ENCODE measurements at places on chromosomes 13 and 19.

GRCh38 chr13:110645750-110646149 is 30.4 kb downstream of the NAXD start:
- no peak for DNase-seq

- DNase-seq = peak; percentile 69
Observed at GRCh38 chr19:16185768-16186123, 536 bp downstream of the FAM32A start.

GRCh38 chr13:51549050-51549449 is 35.2 kb upstream of the WDFY2 start:
- DNase-seq = peak; percentile 43

DNA sequence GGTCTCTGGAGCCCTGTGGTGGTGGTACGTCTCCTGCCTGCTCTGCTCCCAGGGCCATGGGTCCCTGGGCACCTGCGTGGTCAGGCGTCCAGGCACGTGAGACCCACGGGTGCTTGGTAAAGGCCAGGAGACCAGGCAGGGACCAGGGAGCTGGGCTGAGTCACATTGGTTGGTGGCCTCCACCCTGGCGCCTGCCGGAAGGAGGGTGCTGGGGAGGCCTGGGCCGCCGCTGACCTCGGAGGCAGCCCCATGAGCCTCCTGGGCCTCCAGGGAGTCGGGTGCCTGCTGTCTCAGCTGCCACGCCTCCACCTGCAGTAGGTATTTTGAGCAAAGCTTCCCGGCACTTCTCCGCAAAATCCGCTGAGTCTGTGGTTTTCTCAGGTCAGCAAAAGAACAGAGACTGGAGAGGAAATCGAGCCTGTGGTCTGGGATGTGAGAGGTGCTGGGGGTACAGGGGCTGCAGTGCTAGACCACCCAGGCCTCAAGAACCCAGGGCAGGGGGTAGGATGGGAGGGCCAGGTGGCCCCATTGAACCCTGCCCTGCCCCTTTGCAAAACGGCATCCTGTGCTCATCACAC is 3.6 kb upstream of the PLK5 start:
- no peak for DNase-seq

- DNase-seq = no peak
Observed at GRCh38 chr19:31838163-31838815, 489.1 kb upstream of the TSHZ3 start.

DNA sequence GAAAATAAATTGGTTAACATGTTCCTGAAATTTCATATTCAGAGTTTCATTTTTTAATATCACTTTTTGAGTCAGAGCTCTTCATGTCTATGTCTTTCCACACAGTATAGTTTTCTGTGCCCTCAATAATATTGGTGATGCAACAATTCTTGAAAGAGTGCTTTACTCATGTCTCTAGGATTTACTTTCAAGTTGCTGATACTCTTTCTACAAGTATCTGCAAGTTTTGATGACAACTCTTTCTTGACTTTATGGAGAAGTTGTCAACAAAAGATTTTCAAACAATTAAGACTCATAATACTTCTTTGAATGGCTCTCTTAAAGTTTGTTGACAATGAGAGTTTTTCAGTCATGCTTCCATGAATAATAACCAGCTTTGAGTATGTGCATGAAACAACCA is 561.7 kb downstream of the DIAPH3 start:
- DNase-seq = no peak

DNA sequence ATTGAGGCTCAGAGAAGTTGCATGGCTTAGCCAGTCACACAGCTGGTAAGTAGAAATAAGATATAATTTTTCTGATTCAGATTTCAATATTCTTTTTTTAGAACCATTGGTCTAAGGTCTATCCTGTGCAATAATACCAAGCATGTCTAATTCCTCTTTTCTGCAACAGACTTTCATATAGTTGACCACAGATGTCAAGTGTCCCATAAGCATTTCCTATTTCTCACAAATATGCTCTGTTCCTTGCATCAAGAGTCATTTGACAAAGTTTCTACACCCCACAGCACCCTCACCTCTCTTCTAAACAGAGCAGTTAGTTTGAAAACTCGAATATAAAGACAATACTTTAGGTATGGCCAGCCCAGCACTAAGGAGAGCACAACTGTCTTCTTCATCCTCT is 26.8 kb upstream of the SACS start:
- DNase-seq = peak; percentile 60

DNA sequence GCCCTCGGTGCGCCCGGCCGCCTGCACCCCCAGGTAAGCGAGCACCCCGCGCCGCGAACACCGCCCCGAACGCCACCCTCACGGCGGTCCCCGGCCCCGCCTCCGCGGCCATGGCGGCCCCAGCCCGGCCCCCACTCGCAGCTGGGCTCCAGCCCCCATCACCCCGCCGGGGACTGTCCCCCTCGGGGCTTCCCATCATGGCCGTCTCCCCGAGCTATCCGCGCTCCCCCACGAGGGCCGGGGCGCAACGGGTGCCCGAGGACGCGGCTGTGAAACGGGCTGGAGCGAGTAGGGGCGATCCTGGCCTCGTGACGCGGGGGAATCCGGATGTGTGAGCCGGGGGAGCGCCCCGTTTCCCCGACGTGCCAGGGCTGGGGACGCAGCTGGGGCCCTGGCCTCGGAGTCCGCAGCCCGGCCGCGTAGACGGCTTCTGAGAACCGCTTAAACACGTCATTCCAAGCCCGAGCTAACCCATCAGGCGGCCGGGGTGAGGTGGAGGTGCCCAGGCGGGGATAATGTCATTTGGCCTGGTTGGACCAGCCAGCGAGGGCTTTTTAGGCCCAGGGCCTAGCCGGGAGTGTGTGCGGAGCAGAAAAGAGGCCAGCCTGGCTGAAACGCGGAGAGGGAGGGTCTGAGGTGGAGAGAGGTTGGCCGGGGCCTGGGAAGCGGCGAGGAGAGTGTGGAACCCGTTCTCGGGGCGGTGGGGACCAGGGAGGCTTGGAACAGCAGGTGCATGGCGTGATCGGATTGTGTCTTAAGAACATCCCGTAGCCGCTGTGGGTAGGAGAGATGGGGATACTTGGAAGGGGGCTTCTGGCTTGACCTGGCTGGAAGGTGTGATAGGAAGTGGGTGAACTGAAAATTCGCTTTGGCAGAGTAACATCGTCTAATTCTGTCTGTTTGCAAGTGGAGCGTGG is 550 bp downstream of the CERS4 start:
- DNase-seq = peak; percentile 32

DNA sequence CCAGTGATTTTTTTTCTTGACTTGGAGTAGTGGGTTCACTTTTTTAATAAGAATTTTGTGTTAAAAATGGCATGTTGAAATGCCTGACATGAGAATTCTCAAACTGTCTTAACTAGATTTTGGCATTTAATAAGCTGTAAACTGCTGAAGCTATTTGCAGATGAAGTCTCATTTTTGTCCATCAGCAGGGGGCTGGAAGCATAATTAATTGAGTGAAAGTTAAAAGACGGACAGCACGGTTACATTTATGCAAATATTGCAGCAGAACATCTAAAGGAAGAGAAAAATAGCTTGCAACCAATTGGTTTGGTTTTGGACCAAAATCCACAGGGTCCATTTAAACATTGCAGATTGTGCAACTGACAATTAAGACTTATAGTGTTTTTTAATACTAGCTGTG is 837.3 kb upstream of the KLHL1 start:
- DNase-seq = no peak

DNA sequence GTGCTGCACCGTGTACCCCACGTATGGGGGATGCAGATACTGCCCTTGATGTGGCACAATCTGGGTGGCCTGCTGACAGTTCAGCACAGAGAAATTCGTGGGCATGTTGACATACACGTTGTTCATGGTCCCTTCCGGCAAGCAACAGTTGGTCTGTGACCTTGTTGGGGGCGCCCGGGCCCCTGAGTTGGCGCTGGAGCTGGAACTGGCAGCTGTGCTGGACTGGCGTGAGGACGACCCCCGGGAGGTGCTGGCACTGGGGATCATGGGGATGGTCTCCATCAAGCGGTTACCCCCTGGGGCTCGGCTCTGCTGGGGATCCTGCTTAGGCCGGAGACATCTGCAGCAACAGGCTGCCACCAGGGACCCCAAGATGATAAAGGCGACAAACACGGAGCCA is 5.2 kb downstream of the SHISA2 start:
- DNase-seq = no peak

- no peak for DNase-seq
Observed at GRCh38 chr13:113648216-113648610, 9.8 kb downstream of the ATP4B start.

DNA sequence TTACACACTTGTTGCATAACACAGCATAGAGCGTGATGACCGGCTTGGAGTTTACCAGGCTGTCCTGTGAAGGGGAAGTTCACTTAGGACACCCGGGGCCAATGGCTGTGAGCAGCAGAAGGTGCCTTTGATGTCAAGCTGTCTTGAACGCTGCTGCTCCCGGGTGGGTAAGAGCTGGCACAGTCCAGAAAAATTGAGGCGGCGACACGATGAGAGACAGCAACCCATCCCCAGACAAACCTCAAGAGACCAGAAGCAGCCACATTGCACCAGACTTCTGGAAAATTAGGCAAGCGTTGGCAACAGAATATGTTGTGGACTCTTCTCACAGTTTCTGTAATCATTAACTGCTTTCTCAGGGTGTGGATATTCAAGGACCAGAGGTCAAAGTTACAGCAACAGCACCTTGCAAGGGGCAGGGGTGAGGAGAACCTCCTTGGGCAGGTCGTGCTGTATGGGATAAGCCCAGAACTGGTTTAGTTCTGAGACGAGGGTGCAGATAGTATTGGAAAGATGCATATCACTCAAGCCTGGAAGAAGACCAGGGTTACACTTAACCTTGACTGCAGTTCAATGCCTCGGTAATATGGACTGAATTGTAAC is 10.1 kb downstream of the NFILZ start:
- peak; percentile 51 for DNase-seq

DNA sequence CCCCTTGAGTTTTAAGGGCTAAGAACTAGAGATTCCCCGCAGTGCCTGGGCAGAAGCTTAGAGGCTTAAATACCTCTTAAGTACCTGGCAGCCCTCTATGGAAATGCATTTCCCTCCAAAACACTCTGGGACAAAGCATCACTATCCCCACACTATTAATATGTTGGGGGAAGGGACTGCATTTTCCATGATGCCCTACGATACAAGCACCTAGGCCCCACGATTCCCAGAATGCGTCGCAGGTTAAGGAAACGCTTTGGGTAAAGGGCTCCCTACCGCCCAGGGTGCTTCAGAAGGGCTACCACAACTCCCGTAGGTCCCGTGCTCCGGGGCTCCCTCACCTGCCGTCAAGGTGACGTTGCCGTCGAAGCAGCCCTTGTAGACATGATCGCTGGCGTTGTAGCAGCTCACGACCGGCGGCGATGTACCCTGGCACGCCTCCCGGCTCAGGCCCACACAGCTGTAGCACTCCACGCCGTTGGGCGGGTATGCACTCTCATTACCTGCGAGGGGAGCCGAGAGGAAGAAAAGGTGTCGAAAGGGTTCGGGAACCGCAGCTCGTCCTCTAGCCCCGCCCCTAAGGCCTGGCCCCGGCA is 2.5 kb downstream of the LYPD3 start:
- DNase-seq = no peak

DNA sequence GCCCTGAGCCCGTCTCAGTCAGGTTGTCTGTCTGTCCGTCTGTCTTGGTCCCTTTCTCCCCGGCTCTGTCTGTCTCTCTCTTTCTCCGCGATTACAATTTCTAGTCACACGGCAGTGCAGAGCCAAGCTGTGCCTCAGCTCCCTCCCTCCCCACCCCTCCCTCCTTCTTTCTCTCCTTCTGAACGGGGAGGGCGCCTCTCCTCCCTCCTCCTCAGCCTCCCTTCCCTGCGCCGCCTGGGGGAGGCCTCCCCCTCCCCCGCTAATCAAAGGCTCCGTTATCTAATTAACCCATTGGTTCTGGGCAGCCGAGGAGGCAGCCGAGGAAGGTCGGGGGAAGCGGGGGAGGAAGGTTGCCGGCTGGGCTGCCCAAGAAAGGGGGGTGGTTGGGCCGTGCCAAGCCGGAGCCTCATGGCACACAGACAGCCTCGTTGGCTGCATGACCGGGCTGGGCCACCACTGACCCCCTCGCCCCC is 16.5 kb downstream of the LRRC4B start:
- DNase-seq = peak; percentile 30

- DNase-seq = peak; percentile 65
Observed at GRCh38 chr13:75702476-75702875, 66.3 kb downstream of the LMO7 start.

DNA sequence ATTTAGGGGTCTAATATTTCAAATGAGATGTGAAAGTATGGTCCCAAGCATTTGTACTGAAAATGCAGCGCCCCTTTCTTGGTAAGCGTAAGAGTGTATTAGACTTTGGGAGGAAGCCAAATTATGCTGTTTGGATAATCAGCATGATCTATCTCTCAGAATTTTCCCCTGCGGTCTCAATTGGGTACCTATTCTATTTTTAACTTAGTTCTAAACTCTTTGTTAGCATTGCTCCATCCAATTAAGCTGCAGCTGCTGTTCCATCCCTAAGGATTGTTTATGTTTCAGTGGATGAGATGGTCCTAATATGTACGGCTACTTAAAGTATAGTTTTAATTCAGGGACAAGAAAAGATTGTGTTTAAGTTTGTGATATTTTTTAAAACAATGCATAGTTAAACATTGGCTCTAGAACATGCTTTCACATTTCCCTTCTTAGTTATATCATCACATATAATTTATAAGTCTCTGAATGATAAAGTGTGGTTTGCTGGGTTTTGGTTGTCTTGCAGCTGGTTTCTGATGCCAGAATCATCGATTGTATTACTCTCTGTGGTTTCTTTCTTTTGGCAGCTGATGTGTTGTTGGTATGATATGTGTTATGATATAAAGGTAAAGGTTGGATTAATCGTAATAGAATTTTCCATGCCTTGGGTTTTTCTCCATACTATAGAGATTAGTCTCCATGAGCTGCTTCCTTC is 15.0 kb downstream of the POLR1D start:
- DNase-seq = peak; percentile 67

DNA sequence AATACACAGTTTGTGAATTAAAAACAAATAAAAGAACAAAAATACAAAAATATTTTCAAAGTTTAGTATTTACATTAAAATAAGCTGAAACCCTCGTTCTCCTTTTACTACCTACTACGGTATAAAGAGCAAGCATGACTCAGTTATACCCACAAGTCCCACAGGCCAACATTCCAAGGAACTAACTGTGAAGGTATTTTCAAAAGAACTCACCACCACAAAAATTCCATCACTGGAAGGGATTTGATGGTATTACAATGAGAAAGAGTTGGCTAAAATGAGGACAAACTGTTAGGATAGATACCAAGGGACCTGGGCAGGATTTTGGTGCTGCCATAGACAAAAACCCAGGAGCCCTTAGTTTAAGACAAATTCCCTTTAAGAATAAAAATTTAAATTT is 122.7 kb downstream of the TBC1D4 start:
- no peak for DNase-seq

- no peak for DNase-seq
Observed at GRCh38 chr13:66475061-66475460, 755.1 kb downstream of the PCDH9 start.

DNA sequence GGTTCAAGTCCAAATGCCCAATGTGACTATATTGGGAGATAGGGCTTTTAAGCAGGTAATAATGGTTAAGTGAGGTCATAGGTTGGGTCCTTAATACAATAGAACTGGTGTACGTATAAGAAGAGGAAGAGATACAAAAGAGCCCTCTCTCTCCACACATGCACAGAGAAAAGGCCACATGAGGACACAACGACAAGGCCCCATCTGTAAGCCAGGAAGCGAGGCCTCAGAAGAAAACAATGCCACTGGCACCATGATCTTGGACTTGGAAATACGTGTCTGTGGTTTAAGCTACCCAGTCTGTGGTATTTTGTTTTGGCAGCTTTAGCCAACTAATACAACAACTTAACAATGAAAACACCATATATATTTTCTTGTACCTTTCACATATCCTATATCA is 23.4 kb upstream of the RFC3 start:
- DNase-seq = no peak
